Left ventricle myocardium superior (tissue), 1 donor: ENCODE measurements at places on chromosomes 3 and 15. TPM values are rescaled to one million over a fixed set of nuclear protein-coding genes. Genes with fewer than 3 reads are reported as not detected.

GRCh38 chr15:30906366-30906765 lies 2.7 kb downstream of the FAN1 start:
- DNase-seq = no peak

Gene SHF
- 5.0 TPM for total RNA-seq

Gene QARS1
- total RNA-seq = 227 TPM

Gene GOLGA6D
- not detected for total RNA-seq
